ENCODE measurements at places on chromosomes 2 and 18.

- DNase-seq = no peak
Measured at GRCh38 chr2:94970353-94970752, 55.2 kb upstream of the MAL start.

GRCh38 chr2:64062840-64063239 lies 43.6 kb upstream of the VPS54 start:
- no peak for DNase-seq

- DNase-seq = no peak
Measured at GRCh38 chr2:35408320-35408719, 947.3 kb upstream of the CRIM1 start.

- DNase-seq = no peak
Measured at GRCh38 chr2:54864727-54865126, 141.3 kb downstream of the EML6 start.

GRCh38 chr2:191941376-191941929 lies 94.6 kb upstream of the CAVIN2 start:
- DNase-seq = no peak

DNA sequence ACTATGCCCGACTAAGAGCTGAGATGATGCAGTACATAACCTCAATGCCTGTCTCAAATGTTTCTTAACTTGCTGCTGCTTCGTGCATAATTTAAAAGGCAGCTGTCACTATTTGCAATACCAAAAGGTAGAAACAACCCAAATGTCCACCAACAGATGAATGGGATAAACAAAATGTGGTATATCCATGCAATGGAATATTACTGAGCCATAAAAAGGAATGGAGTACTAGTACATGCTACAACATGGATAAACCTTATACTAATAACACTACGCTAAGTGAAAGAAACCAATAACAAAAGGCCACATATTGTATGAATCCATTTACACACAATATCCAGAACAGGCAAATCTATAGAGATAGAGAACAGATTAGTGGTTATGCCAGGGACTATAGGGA lies 13.0 kb upstream of the DGKD start:
- no peak for DNase-seq

GRCh38 chr2:233112776-233113452 lies 52.8 kb downstream of the INPP5D start:
- peak; percentile 11 for DNase-seq

GRCh38 chr2:24337890-24338289 lies 22.4 kb downstream of the ITSN2 start:
- no peak for DNase-seq

DNA sequence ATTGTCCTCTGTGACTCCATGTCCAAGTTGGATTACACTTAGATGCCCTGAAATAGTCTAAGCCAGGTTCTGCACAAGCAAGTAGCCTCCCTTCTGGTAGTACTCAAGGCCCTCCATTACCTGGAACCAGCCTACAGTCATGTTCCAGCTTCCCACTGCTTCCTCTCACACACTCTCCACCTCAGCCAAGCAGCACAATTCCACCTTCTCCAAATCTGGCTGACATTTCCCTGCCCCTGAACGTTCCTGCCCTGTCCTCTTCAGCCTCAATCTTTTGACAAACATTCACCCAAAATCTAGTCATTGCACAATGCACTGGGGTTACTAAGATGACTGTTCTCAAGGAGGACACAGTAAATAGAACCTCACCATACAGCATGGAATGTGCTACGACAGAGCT lies 95.3 kb upstream of the KLHL29 start:
- no peak for DNase-seq

- DNase-seq = no peak
Measured at GRCh38 chr18:53984021-53984420, 240.4 kb downstream of the MBD2 start.

- DNase-seq = no peak
Measured at GRCh38 chr18:39302481-39302880, 1736.9 kb upstream of the CELF4 start.

DNA sequence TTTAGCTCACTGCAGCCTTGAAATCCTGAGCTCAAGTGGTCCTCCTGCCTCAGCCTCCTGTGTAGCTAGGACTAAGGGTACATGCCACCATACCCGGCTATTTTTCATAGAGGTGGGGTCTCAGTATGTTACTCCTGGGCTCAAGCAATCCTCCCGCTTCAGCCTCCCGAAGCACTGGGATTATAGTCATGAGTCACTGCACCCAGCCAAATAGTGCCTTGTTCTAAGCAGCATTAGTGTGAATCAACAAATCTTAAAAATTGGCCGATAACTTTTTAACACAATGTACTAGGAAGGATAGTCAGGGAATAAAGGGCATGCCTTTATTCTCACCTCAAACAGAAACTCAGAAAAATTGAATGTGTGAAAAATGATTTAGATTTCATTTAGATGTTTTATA lies 51.6 kb downstream of the XRCC5 start:
- no peak for DNase-seq

GRCh38 chr2:241895712-241896641 lies 26.4 kb downstream of the RTP5 start:
- DNase-seq = peak; percentile 78

DNA sequence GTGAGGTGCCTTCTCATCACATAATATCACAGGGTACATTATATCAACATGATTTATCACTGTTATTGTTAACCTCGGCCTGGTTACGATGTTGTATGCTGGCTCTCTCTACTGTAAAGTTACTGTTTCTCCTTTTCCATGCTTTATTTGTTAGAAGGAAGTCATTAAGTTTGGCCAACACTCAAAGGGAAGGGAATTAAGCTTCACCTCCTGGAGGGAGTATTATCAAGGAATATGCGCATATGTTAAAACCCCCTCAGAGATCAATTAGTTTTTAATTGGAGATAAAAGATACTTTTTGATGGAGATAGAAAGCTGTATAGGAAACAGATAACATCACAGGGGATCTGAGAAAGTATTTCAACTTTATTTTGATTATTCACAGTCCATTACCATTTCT lies 221.6 kb downstream of the DLGAP1 start:
- DNase-seq = no peak

DNA sequence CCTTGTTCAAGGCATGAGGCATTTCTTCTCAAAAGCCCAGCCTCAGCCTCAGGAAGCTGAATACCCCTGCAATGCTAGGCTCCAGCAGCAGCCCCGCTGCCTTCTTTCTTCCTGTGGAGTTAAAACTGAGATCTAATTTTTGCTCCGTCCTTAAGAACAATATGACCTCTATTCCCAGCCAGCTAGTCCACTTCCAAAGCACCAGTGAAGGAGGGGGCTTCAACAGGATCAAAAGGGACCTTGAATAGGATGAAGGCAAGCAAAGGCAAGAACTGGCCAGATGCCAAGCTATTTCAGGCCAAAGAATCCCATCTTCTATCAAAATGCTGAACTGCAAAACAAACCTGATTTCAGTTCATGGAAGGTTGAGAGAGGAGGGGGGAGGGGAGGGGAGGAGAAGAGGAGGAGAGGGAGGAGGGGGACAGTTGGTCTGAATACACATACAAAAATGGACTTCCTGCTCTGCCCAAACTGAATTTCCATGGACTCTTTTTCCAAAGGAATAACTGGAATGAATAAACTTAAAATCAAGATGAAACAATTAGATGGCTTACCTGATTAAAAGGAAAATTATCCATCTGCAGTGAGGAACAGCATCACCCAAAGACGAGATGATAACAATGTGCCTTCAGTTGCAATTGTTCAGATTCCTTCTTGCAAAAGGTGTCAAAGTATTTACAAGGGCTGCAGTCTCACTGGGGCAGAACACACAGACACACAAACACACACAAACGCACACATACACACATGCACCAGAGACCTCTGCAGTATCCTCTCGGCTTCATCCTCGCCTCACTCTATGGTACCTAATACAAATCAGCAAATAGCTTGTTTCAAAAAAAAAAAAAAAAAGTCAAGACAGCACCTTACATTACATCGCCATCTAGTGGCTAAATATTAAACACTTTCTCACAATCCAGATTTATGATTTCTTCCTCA lies at the start of gene SCN1A:
TSS of gene SCN1A (minus strand) at position 804 of the 939 bp plus-strand sequence. CDS start 54,399 bp downstream, outside the sequence.
- DNase-seq = no peak

- DNase-seq = no peak
Measured at GRCh38 chr2:57397550-57398360, 648.9 kb upstream of the VRK2 start.

GRCh38 chr2:135022952-135023880 lies 24.0 kb downstream of the MAP3K19 start:
- DNase-seq = no peak

GRCh38 chr2:207768168-207768865 lies 1.4 kb downstream of the FZD5 start:
- peak; percentile 70 for DNase-seq

- DNase-seq = no peak
Measured at GRCh38 chr2:11456251-11456650, 9.7 kb downstream of the E2F6 start.

GRCh38 chr2:25380586-25381375 lies 39.1 kb upstream of the DNMT3A start:
- DNase-seq = no peak

GRCh38 chr2:30232801-30233130 lies 1.4 kb downstream of the LBH start:
- DNase-seq = no peak

- no peak for DNase-seq
Measured at GRCh38 chr2:19847486-19847885, 54.3 kb downstream of the TTC32 start.

Measured in RWPE2 (cell line).